Stimulated activated CD8-positive, alpha-beta memory T cell treated with anti-CD3 and anti-CD28 coated beads, Interleukin-12 subunit alpha, Interleukin-12 subunit beta, amount 100 ng/mL, for 1 hour (primary cell): ENCODE measurements at places on chromosomes 7 and 10.

GRCh38 chr10:121104476-121105111 lies 253.4 kb downstream of the WDR11 start:
- no peak for DNase-seq

DNA sequence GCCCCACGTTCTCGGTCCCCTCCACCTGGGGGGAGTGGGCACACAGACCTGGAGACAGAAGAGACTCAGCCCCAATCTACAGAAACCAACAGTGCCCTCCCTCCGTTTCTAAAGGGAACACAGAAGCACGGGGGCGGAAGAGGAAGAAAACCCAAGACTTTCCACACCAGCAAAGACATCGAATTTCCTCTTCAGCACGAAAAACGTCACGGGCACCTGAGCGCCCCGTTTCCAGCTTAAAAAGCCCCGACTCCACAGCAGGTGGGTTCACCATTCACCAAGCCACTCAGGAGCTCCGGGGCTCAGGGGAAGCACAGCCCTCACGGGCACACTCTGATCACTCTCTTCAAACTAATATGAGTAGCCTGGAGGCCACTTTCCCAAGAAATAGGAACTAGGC lies 19.6 kb downstream of the NUDT1 start:
- no peak for DNase-seq

DNA sequence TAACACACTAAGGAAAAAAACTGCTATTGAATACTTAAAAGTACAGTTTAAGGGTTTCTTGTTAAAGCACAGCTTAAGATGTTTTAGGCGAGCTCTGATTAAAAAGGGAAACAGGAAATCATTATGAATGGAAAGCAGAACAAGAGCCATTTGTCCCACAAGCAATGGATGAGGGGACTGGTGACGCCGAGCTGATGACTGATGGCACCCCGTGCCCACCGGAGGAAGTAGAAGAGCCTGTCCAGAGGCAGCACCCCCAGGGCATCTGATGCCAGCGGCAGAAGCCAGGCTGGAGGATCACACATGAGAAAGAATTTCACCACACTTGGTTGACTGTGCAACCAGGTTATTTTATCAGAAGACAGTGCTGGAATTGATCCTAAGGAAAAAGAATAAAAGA lies 15.0 kb upstream of the INSIG1 start:
- no peak for DNase-seq

- no peak for DNase-seq
Observed at GRCh38 chr7:155788616-155789000, 23.7 kb downstream of the SHH start.

DNA sequence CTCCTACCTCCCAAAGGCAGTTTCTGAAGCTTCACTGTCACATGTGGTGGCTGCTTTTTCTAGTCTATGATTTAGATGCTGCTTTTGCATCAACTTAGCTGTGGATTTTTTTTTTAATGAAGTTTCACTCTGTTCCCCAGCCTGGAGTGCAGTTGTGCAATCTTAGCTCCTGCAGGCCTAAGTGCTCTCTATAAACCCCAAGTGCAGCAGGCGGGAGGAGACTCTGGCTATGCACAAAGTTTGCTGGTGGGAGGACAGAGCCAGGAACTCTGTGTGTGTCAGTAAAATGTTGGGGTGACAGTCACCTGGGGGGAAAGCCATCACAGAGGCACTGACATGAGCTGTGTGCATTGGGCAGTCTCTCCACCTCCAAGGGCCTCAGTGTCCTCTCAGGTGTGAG lies 138.8 kb upstream of the FAM20C start:
- no peak for DNase-seq

DNA sequence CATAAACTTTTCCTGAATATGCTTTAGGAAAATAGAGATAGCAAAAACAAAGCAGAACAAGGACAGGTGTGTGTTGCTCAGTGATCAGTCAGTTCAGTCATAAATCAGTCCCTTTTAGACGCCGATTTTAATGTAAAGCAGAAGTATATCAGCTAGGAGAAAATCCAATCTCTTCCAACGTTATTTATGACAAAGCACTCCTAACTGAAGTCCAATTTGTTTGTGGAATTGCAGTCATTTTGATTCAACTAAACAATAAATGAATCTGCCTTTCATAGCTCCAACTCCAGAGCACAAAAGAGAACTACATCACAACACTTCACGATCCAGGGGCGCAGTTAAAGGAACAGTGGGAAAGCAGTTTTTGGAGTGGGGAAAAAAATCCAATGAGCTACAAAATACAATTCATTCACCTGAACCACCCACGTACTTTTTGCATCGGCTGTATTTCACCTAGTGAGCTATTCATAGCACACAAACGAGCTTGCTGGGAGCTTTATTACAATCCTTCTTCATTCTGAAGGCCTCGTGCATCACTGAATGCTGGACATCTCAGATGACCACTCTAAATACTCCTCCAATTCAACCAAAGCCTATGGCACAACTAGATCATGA lies 151.3 kb downstream of the LRRN3 start:
- no peak for DNase-seq

GRCh38 chr10:22554461-22555182 lies 159.8 kb downstream of the PIP4K2A start:
- no peak for DNase-seq

DNA sequence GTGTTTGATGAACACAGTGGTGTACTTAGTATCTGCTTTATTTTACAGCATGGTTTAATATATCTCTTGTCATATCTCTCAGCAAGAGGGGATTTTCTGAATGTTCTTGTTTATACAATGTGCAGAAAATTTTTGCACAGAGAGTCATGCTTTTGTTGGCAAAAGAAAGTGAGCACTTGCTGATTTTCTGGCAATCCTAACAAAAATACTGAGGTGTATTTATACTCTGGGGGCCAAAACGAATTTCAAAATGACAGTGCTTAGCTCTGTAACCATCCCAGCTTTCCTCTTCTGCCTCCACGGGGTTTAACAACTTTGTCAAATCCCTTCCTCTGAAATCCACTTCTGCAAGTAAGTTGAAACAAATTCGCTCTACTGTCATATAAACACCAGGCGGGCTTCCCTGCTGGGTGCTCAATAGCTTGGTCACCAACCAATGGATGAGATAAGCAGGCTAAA lies 169.2 kb downstream of the NOC3L start:
- no peak for DNase-seq

GRCh38 chr10:79101560-79102497 lies 33.1 kb downstream of the ZMIZ1 start:
- DNase-seq = no peak

- no peak for DNase-seq
Observed at GRCh38 chr10:133271521-133272300, 5.0 kb downstream of the ADAM8 start.

DNA sequence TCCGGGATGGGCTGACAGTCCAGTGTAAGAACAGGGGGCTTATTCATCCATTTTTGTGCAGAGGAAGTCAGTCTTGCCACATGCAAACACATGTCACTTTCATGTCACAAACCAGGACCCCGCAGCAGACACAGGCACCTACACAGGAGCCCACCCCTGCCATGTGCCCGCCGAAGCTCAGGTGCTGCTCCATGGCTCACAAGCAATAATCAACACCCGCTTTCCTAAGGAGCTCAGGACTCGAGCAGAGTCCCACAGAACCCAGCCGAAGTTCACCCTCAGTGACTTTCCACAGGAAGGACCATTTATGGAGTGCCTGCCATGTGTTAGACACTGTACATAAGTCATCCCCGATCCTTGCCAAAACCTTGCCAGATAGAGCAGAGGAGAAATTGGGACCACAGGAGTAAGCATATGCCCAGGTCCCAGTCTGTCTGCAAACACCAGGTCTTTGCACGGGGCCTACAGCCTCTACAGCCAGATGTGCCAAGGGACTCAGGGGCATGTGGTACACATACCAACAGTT lies 99.4 kb downstream of the EBF3 start:
- DNase-seq = no peak

GRCh38 chr7:85630904-85631600 lies 444.2 kb upstream of the SEMA3D start:
- DNase-seq = no peak

DNA sequence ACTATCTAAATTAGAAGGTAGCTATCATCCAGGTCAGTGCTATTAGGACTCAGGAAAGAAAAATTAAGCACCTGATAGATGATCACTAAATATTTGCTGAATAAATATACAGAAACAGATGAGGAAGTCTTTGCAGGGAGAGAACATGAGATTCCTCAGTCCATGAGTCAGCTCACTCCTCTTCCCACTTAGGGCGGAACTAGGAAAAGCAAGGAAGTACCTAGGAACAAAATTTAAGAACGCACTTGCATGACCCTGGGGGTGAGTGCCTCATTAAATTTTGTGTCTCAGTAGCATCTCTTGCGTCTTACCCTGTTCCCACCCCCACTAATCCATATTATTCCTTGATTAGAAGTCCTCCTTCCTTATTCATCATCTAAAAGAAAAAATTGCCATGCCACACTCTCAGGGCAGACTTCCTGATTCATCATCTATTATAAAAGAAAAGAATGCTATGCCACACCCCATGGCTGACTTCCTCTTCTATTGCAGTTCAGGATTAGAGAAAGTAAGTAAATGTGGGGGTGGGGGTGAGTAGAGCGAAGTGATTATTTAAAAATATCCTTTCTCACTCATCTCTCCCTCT lies 208.8 kb downstream of the THSD7A start:
- DNase-seq = no peak

- DNase-seq = no peak
Observed at GRCh38 chr10:97549587-97550322, 22.8 kb upstream of the ANKRD2 start.

- no peak for DNase-seq
Observed at GRCh38 chr10:74293686-74294371, 142.8 kb downstream of the ADK start.

DNA sequence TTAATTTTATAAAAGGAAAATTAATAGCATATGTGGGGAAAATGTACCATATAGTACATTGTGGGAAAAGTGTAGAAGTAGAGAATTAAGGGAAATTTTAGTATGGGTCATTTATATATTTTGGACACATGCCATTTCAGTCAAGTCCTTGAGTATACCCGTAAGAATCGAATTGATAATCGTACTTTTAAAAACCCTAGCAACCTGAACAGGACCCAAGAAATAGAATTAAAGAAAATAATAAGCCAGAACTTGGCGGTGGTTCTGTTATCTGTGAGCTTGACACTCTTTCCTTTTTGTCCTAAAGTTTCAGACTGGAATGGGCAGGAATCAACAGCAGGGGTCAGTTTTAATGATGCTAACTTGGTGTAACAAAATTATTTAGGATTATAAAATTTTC lies 221.0 kb downstream of the CDK14 start:
- DNase-seq = no peak

DNA sequence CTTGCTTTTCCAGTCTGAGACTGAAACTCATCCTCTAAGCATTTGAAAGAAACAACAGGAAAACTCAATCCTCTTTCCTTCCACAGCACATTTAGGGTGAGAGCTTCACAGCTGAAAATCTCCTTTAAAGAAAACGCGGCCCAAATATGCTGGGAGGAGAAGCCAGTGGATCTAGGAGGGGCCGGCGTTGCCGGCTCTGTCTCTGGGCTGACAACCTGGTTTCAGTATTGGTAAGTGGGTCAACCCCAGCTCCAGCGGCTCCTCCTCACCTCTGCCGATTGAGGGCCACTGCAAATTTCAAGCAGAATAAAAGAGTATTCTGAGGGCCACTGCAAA lies 75.3 kb upstream of the CPXM2 start:
- no peak for DNase-seq
